Right lung (tissue), 10 donors: ENCODE measurements at places on chromosomes 12 and 14.

DNA sequence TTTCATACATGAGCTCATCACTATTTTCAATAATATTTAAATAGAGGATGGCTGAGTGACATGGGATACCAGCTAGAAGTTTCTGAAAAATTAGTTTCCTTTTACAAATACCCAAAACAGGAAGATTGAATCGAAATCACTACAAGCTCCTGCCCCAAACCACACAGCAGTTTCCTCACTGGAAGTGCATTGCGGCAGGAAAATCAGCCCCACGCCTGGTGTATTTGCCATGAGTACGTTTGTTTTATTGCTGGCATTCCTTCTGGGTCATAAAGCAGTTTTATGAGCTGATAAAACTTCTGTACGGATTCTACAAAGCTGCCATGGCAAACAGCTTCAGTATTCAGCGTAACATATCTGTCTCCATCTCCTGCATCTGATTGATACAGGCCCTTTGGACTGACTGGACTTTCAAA lies 23.7 kb downstream of the CDC42BPB start:
- no peak for DNase-seq

DNA sequence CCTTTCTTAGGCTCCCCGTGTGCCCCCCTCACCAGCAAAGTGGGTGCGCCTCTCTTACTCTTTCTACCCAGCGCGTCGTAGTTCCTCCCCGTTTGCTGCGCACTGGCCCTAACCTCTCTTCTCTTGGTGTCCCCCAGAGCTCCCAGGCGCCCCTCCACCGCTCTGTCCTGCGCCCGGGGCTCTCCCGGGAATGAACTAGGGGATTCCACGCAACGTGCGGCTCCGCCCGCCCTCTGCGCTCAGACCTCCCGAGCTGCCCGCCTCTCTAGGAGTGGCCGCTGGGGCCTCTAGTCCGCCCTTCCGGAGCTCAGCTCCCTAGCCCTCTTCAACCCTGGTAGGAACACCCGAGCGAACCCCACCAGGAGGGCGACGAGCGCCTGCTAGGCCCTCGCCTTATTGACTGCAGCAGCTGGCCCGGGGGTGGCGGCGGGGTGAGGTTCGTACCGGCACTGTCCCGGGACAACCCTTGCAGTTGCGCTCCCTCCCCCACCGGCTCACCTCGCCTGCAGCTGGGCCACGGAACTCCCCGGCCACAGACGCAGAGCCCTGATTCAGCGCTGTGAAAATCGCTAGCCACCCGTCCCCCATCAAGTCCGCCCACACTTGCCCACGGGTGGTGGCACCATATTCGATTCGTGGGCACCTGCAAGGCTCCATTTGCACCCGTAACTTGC lies 1.3 kb downstream of the TMEM233 start:
- no peak for DNase-seq

- no peak for DNase-seq
These were observed 14.6 kb upstream of the CABP1 start for GRCh38 chr12:120625557-120626419.

- no peak for DNase-seq
These were observed 288.5 kb downstream of the KSR2 start for GRCh38 chr12:117680312-117680711.

DNA sequence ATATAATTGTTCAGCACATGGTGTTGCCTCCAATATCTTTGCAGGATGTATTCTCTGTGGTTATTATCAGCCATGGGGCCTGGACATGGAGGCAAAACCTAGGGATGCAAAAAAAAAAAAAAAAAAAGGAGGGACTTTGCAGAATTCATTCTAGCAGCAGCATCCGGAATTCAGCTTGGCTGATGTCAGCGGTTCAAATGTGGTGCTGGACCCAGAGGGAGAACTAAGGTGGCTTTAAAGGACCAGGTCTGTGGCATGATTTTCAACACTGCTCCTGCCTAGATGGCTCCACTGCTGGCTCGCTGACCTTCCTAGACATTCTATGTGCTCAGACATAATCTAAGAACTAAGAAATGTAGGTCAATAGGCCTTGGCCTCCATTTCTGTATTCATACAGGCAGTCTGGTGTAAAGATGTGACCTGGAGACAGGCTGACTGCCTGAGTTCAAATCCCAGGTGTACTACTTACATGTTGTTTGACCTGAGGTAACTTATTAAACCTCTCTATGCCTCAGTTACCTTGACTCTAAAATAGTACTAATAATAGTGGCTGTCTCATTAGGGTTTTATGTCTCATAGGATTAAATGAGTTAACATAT lies 108.6 kb downstream of the PPM1A start:
- DNase-seq: no peak

DNA sequence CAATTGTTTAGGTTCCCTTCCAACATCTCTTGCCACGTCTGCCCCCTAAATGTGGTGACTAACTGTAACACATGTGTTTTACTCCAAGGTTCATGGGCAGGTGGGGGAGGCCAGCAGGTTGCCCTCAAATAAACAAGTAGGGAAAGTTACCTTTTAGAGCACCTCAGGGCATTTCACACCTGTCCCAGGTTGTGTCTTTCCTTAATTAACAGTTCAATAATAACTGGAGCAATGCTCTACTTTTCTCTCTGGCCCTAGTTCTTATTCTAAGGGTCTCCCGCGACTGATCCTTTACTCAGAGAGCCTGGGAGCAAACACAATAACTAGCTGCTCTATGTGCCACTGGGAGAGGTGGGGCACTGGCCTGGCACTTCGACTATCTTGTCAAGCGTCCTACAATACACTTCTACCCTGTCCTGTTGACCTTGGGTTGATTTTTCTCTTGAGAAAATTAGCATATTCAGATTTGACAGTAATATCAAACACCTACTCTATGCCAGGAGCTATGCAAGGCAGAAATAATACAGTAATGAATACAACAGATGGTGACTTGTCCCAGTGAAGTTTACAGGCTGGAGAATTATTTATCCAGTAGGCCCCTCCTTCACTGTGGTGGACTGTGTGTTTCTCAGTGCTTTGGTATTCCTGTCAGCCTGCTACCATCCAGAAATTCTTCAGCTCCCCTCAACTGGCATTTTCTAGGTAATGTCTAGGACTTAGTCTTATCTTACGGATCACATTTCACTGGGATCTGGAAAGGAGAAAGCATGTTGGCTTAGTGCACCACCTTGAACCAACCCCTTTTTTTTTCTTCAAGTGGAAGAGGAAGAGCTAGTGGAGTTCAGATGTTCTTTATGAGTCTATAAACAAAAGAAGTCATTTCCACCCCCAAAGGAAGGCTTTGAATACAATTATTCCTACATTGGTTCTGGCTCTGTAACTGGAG lies 202.6 kb downstream of the CRADD start:
- no peak for DNase-seq

- DNase-seq: no peak
These were observed 859 bp downstream of the PALS1 start for GRCh38 chr14:67242168-67242420.

GRCh38 chr12:115872212-115872611 lies 405.3 kb downstream of the MED13L start:
- no peak for DNase-seq

GRCh38 chr12:115386946-115387345 lies 703.0 kb upstream of the TBX3 start:
- DNase-seq: no peak

GRCh38 chr12:3680919-3681594 lies 71.9 kb downstream of the CRACR2A start:
- DNase-seq: peak; percentile 69

DNA sequence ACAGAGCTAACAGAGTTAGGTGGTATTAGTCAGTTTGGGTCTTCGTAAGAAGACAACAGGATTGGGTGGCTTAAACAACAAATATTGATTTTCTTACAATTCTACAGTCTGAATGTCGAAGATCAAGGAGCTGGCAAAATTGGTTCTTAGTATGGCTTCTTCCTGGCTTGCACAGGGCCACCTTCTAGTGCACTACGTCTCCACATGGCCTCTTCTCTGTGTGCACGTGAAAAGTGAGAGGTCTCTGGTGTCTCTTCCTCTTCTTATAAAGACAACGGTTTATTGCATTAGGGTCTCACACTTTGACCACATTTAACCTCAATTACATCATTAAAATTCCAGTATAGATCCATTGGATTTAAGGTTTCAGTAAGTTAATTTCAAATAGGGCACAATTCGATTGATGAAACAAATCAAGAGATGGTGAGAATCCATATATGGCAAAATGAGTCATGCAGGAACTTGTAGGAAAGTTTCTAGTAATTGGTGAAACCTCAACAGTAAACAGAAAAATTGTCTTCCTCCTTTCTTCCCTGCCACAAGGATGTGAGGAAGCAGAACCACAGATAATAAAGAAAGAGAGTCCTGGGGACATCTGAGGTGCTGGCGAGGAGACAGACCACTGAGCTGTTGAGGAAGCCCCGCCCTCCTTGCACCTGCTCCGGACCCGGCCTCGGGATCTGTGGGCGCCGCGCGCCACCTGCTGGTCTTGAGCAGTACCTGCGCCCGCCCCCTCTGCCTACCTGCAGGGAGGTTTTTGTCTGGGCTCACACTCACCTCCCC lies 846.7 kb downstream of the TMEM121 start:
- no peak for DNase-seq

- DNase-seq: no peak
These were observed 488.3 kb upstream of the ATXN7L3B start for GRCh38 chr12:74049348-74049747.

DNA sequence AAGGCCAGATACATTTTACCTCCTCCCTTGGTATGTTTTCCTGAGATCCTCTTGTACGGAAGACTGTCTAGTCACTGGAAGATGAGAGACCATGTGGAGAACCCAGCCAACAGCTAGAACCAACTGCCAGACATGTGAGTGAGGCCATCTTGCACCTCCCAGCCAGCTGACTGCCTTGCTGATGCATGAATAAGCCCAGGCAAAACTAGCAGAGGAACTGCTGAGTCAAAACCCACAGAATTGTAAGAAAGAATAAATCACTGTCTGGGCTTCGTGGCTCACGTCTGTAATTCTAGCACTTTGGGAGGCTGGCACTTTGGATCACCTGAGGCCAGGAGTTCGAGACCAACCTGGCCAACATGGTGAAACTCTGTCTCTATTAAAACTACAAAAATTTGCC lies 160.0 kb downstream of the TPH2 start:
- DNase-seq: no peak

DNA sequence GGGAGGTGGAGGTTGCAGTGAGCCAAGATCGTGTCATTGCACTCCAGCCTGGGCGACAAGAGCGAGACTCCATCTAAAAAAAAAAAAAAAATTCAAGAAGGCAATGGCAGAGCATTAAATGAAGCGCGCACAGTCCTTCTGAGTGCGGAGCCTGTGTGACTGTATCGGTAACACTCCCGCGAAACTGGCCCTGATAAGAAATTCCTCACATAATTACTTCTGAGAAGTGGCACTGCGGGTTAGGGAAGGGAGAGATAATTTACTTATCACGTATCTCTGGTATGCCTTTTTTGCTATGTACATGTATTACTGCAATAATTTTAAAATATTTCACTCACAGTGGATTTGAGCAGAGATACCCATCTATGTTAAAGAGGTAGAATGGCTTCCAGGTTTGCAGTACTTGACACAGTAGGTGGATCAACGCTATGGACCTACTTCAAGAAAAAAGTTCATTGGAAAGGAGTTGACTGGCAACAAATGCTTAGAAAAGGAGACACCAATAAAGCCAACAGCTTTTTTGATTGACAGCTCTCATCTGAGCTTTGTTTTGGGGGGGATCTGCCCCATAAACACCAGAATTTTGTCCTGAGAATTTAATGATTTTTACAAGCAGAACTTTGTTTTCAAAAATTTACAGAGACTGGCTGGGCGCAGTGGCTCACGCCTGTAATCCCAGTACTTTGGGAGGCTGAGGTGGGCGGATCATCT lies 29.2 kb upstream of the SPTLC2 start:
- DNase-seq: no peak

- DNase-seq: no peak
These were observed 48.3 kb upstream of the ZFP36L1 start for GRCh38 chr14:68841016-68841809.

GRCh38 chr12:112828541-112828940 lies 37.0 kb downstream of the RPH3A start:
- DNase-seq: no peak

DNA sequence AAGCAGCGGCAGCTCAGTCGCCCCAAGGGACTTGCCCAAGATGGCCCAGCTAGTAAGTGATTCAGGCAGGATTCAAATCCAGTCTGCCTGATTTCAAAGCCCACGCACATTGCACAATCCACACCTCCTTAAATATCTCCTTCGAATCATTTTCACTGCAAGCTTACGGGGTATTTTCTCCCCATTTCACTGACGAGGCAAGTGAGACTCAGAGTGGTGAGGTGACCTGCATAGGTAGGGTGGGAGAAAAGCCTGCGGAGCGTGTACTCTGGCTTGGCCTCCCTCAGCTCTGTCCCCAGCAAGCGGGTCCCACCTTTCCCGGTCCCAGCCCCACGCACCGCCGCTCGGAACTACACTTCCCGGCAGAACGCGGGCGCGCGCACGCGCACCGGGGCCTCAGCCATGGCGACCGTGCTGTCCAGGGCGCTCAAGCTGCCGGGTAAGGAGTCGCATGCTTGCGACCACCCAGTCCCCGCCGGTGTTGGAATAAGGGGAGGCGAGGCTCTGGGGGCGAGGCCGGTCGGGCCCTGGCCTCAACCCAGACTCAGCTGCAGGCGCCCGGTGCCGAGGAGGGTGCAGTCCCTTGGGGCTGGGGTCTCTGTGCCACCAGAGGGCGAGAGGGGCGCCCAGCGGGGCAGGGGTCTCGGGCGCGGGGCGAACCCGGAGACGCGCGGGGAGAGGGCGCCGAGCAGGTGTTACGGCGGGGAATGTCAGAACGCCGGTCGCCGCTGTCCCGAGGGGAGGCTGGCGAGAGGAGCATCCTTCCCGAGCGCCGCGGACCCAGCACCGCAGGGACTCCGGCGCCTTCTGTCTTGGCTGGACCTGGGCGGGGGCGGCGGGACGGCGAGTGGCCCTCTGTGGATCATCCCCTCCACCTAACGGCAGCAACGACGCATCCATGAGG lies at the start of gene FAM234B:
Gene FAM234B (plus strand): TSS at position 380 of the 904 bp plus-strand sequence. CDS start 23 bp downstream, at position 403.
- DNase-seq: peak; percentile 59

DNA sequence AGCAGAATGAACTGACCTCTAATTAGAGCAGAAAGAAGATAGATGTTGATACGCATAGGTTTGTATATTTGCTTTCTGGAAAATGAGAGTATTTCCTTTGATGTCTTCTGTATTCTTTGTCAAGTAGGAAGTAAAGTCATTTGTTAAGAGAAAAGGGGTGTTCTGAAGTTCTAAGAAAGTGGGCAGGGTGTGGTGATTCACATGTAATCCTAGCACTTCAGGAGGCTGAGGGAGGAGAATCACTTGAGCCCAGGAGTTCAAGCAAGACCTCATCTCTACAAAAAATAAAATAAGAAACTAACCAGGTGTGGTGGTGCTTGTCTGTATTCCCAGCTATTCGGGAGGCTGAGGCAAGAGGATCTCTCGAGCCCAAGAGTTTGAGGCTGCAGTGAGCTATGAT lies 2.8 kb downstream of the RHNO1 start:
- DNase-seq: no peak

GRCh38 chr12:95551305-95551704 lies at the start of gene USP44:
Gene USP44 (minus strand): TSS chr12:95551476. CDS start chr12:95534256, 17,220 bp downstream.
- DNase-seq: no peak

GRCh38 chr12:106767954-106768822 lies 6.3 kb upstream of the RIC8B start:
- DNase-seq: no peak

DNA sequence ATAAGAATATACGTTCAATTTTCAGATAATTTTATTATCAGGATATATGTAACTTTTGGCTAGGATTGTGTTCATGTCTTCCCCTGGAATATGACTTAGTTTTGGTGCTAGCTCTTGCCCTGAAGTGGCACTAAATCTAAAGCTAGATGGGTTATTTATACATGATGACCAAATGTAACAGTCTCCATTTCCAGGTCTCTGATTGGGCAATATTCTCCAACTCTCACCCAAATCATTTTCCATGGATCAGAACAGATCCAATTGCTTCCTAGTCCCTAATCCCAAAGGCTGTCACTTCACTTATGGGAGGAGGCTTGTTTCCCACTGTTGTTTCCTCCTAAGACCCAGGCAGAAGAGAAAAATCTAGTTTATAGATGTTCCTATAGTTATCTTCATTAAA lies 274.6 kb upstream of the SLC16A7 start:
- no peak for DNase-seq
